ENCODE measurements at places on chromosomes 7 and 10. TPM values are rescaled to one million over a fixed set of nuclear protein-coding genes. Genes with fewer than 3 reads are reported as not detected.

GRCh38 chr7:44232396-44232795, 31.6 kb downstream of the YKT6 start:
- no peak for DNase-seq

NEUROD6 gene
- not detected for total RNA-seq

- no peak for DNase-seq
These were observed 195.4 kb downstream of the MAD1L1 start for GRCh38 chr7:2037301-2037807.

AGK gene
- total RNA-seq = 28.4 TPM

DNA sequence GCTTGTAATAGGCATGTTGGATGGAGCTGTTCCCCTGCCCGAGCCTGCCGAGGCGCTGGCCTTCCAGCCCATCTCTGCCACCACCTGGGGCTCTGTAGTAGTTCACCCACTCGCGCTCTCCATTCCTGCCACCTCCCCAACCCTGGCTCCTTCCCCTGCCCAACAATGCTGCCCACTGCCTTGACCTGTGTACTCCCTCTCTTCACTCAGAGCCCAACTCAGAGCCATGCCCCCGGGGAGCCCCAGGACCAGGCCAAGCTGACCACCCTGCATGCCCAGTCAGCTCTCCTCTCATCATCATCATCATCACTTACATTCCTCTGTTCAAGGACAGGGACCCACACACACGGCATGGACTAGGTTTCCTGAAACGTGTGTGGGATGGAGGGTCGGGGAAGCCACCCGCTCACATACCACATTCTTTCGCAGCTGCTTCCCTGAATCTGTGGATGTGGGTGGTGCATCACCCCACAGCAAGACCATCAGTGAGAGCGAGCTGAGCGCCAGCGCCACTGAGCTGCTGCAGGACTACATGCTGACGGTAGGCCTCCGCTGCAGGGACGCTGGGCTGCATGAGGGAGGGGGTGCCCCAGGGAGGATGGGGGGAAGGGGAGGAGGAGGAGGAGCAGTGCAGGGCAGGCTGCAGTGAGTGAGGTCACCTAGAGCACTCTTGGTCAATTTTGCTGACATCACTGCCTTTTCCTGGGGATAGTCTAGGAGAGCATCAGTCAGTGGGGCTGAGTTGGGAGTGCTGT, 15.6 kb downstream of the NACAD start:
- DNase-seq = no peak

DNA sequence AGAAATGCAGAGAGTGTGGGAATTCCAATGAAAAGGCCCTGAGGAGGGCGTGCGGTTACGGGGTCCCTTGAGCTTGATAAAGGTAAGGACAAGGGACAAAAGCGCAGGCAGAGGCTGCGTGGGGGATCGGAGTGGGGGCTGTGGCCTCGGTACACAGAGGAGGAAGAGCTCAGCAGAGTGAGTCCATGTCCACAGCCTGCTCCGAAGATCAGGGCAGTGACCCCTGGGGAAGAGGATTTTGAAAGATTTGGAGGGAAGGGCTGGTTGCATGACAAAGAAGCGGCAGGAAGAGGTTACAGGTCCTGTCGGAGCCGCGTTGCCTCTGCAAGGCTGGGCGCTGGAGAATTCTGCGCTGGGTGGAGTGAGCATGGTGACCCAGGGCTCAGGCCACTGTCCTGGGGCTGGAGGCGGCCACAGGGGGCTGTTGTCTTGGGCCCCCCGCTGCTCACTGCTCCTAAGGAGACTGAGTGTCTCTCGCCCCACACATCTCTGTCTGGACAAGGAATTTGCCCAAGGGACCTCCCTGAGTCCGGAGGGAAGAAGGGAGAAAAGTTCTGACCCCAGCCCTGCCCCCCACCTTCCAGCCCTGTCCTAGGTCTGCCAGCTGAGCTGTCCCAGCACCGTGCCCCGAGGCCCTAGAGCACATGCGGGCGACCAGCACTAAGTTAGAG, 69.8 kb upstream of the INSIG1 start:
- DNase-seq = no peak

DNA sequence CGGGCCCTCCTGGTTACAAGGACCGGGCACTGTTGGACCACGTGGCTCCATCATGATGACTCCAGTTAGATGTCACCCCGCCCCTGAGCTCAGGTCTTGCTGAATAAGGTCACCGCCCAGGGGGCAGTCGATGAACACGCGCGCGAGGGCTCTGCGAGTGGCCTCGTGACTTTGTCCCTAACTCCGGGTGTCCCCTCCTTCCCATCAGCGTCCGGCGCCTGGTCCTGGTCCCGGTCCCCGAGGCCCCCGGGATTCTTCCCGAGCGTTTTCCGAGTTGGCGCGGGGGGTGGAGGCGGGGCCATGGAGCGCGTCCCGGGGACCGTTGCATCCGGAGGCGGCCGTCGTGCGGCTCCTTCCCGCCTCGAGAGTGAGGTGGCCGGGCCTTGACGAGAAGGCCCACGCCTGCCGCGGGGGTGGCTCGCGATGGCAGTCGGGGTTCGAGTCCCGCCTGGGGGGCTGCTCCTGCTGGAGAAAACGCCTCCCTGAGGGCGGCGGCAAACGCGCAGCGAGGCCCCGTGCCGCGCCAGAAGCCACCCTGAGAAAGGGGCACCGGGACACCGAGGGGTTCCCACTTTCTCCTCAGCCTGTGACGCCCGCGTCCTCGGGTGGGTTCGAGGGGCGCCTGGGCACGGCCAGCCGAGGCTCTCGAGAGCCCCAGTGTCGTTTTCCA, 569 bp upstream of the NPTX2 start:
- no peak for DNase-seq

PIK3CG gene
- total RNA-seq = 0.23 TPM

DNA sequence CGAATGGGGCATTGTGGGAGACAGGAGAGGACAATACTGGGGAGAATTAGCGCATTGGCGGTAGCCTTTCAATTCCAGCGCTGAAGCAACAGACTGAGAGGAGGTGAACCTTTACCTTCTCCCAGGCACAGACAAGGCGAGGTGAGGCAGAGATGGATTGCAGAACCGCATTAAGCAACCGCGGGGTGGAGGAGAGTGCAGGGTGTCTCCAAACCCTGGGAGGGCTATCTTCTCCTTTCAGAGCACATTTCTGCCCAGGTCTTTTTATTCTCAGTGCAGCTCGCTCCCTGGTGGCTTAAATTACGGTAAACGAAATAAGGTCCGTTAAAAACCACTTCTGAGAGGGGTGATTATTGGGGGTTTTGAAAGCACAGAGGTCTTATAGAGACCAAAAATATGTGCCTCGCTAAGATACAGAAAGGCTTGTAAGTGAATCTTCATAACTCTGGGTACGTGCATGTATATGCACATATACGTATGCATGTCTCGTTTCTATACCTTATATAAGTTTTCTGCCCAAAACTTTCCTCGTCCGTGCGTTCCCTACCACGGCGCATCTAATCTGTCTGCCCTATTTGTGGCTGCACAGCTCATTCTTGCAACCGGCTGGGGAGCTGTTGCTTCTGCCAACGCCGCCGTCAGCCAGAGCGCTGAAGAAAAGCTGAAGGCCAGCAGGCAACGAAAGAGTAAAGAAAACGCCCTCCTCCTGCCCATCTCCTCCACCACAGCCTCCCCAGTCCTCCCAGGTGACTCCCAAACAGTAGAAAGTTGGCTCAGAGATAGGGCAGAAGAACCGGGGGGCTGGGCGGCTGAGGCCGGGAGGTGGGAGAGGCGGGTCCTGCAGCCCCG, 895 bp upstream of the ZNF804B start:
- DNase-seq = no peak

GRCh38 chr10:70499836-70500167, 21.2 kb downstream of the PALD1 start:
- DNase-seq = no peak

SCIN gene
- 5.1 TPM for total RNA-seq

- DNase-seq = no peak
These were observed 74.0 kb downstream of the GPR141 start for GRCh38 chr7:37757563-37757962.

DNA sequence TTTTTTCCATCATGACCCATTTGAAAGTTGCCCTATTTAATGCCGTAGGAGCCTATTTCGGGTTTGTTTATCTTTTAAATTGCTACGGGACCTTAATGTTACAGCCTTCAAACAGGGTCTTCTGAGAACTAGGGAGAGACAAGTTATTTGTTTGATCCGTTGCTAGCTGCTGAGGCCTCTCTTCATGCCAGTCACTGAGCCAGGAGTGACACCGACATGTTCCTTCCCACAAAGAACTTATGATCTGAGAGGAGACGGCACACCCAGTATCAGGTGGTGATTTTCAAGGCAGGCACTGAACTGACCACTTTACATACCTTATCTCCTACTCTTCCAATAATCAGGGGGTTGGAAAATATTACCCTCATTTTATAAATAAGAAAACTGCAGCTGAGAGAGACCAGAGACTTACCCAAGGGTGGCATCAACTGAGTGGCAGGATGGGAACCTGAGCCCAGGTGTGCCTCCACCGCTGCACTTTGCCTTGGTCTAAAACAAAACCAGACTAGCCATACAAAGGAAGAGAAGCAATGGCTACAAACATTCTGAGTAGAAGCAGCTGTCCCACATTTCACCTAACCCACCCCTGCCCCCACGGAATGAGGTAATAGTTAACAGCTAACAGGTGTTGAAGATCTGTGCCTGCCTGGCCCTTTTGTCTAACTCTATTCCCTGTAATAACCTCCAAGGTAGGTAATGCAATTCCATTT, 40.5 kb downstream of the PPP1R3C start:
- DNase-seq = no peak

- DNase-seq = peak; percentile 78
These were observed 22.2 kb downstream of the ENTPD7 start for GRCh38 chr10:99681553-99681952.

DNA sequence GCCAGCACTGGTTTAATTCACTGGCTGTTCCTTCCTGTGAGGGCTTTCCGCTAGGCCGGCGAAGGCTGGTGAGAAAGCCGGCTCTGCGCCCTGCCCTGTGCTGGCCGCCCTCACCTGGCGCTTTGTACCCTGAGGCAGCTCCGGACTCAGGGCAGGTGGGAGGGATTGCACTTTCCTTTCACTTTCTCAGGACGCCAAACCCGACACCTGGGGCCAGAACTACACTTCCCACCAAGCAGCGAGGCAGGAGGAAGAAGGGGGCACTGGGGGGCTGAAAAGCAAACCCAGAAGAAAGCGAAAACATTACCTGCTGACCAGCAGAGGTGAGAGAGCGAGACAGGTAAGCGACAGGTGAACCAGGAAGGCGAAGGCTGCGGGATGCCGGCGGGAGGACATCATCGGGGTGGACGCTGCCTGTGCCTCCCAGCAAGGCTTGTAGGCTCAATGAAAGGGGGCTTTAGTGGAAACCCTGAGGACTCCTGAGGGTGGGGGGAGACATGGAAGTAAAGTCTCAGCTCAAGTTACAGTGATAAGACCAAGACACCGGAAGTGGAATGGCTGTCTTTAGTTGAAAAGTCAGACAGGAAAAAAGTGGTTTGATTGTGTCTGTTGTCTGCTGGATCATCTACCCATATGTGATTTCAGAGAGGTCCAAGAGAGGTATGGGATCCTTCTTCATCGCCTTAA, at the start of gene RAB19:
Gene RAB19, plus strand, starts transcription at position 181 of the 687 bp plus-strand sequence. CDS start 3,589 bp downstream, outside the sequence.
- DNase-seq = no peak

DNA sequence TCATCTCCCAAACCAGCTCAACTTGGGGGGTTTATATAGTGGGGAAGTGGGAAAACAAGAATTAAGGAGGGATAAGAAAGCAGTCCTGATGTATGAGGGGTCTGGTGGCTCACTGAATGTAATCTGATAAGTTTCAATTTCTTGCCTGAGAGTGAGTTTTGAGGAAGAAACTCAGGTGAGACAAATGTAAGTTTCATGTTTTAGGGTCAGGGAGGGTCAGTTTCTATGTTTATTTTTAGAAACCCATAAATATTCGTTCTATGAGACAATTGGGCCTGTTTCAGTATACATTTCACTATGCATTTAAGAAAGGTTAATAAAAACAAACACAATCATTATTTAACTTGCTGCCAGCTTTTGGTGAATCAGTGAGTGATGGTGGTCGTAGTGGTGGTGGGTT, 128.0 kb upstream of the MBL2 start:
- no peak for DNase-seq

DNA sequence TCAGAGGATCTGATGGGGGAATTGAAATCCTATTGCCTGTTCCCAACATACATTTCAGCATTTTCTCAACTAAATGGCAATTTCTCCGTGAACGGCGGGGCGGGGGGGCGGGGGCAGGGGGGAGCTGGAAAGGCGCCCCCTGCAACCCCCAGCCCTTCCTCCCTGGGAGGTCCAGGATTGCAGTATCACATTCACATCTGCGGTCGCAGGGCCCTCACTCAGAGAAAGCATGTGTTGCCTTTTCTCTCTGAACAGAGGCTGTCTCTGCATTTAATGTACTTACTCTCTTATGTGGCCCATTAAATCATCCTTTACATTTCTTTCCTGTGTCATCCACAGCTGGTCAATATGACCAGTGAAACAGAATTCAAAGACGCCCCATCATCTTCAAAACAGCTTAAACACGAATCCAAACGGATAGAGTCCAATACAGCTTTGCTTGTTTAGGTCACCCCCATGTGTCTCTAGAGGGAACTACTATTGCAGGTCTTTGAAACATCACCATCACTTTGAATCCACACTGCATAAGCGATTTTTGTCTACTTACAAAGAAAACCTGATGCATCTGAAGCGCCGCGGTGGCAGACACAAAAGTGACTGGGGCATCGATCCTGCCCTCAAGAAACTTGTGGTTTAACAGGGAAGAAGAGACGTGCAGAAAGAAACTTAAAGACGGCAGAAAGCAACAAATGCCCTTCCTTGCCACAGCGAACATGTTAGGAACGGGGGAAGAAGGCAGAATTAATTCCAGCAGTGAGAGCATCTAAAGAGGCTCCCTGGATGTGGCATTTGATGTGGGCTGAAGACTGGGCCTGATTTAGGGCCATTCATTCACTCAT, 17.0 kb upstream of the ECHDC3 start:
- peak; percentile 23 for DNase-seq

GRCh38 chr10:11661441-11661840, 50.0 kb upstream of the USP6NL start:
- DNase-seq = no peak

PNLIPRP1 gene
- not detected for total RNA-seq

IKZF1 gene
- not detected for total RNA-seq

- DNase-seq = no peak
These were observed 38.6 kb upstream of the TNRC18 start for GRCh38 chr7:5462216-5462615.

COMMD3 gene
- 41.7 TPM for total RNA-seq

- DNase-seq = no peak
These were observed 168.8 kb upstream of the RHOBTB1 start for GRCh38 chr10:61112771-61113170.
